ENCODE measurements at places on chromosomes 2 and 18.

DNA sequence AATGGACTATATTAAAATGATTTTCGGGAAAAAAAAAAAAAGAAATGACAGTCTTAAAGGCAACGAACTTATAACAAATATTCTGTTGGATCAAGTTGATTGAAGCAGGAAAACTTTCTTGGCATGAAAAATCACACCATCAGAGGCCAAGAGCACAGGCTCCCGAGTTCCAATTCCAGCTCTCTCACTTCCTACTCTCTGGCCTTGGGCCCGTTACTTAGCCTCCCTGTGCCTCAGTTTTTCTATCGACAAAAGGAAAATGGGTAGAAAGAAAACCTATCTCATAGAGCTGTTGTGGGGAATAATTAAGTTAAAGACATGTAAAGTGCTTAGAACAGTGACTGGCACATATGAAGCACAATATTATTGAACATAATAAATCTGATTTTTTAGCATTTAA, 74.2 kb downstream of the HNRNPLL start:
- no peak overlapping the region for H3K27ac ChIP-seq
- peaks cover under 1% of the 10 kb centered on the region for H3K27me3 ChIP-seq
- no peak for DNase-seq
- H3K36me3 ChIP-seq: no peaks in the 10 kb centered on the region

GRCh38 chr18:76441668-76442412, 53.2 kb downstream of the ZNF516 start:
- no peak overlapping the region for H3K27ac ChIP-seq
- H3K36me3 ChIP-seq: peaks cover 7% of the 10 kb centered on the region
- H3K27me3 ChIP-seq: no peaks in the 10 kb centered on the region
- H3K4me3 ChIP-seq: no peak overlapping the region
- DNase-seq: no peak
- H3K4me1 ChIP-seq: peaks cover 26% of the 10 kb centered on the region

DNA sequence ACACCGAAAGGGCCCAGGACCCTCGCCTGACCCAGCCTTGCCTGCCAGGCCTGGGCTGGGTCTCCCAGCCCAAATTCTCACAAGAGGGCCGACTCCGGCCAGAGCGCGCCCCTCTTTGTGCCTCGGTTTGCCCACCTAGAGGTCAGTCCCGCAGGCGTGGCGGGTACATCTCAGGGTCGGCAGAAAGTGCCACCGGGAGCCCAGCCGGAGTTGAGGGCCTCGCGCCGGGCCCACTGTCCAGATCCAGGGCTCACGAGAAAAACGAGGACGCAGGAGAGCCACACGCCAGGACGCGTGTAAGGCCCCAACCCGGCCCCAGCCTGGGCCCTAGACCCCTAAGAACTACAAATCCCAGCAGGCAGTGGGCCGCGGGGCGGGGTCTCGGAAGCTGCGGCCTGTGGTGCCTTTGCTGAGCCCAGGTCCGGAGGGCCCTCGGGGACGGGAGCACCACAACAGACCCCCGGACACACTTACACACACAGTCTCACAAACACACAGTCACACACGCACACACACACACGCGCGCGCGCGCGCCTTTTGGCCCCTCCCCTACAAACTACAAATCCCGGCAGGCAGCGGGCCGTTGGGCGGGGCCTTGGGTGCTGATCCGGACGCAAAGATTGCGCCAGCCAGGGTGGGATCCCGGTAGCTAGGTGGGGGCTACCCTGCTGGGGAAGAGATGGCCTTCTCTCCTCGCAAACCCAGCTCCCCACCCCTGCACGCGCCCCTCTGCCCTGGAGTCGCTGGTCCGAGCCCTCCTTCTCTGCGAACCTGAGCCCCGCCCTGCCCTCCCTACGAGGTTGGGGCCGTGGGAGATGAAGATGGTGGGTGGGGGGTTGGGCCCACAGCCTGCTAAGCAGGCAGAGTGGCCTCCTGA, at the start of gene SH2D6:
TSS of gene SH2D6 (plus strand) at position 583 of the 877 bp plus-strand sequence. CDS start 10,752 bp downstream, outside the sequence.
- peak within 1 kb of the TSS; percentile 88 for H3K4me3 ChIP-seq
- peak within 1 kb of the TSS; percentile 90 for H3K27ac ChIP-seq
- DNase-seq: peak; percentile 67
- H3K36me3 ChIP-seq: no peaks in the 10 kb centered on the region
- peaks cover 34% of the 10 kb centered on the region for H3K4me1 ChIP-seq
- H3K27me3 ChIP-seq: no peaks in the 10 kb centered on the region

DNA sequence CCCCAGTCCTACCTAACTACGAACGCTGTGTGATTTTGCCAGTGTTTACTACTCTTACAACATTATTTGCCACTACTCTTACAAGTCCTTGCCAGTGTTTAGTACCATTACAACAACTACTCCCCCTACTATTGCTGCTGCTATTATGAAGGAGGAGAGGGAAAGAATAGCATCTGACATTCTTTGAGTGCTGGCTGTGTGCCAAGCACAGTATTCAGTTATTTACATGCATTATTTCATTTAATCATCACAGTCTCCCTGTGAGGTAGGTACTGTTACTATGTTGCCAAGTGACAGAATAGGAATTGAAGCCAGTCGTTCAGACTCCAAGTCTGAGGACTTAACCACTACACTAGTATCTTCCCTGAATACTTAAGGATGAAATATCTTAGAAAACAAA, 185.9 kb upstream of the FOSL2 start:
- DNase-seq: no peak
- no peaks in the 10 kb centered on the region for H3K27me3 ChIP-seq
- no peaks in the 10 kb centered on the region for H3K36me3 ChIP-seq
- H3K27ac ChIP-seq: no peak overlapping the region
- no peak overlapping the region for H3K4me3 ChIP-seq

GRCh38 chr2:239098288-239098970, 250.5 kb downstream of the TWIST2 start:
- H3K36me3 ChIP-seq: no peaks in the 10 kb centered on the region
- no peak overlapping the region for H3K27ac ChIP-seq
- no peaks in the 10 kb centered on the region for H3K4me1 ChIP-seq
- H3K4me3 ChIP-seq: no peak overlapping the region
- no peaks in the 10 kb centered on the region for H3K27me3 ChIP-seq
- no peak for DNase-seq

Data from astrocyte (in vitro differentiated cells and primary cell).